ENCODE measurements at places on chromosomes 5 and 9.

DNA sequence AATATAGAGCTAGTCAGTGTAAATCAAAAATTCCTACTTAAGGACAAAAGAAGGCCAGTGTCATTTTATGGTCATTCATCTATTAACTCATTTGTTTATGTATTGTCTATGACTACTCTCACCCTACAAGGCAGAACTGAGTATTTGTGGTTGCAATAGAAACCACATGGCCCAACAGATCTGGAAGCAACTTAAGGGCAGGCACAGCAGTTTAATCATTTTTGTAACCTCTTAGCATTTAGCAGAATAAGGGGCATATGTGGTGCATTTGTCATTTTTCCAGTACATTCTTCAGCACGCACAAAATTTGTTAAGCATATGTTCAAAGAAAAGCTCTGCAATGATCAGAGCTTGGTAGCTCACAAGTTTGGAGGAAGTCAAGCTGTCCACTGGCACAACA lies 1.1 kb downstream of the FKBP15 start:
- no peak for DNase-seq

GRCh38 chr5:126516133-126516532 lies 78.9 kb downstream of the ALDH7A1 start:
- no peak for DNase-seq

- DNase-seq = no peak
These were observed 20.2 kb downstream of the CENPH start for GRCh38 chr5:69209602-69210001.

- no peak for DNase-seq
These were observed 44.7 kb upstream of the ERCC6L2 start for GRCh38 chr9:95830768-95831167.

DNA sequence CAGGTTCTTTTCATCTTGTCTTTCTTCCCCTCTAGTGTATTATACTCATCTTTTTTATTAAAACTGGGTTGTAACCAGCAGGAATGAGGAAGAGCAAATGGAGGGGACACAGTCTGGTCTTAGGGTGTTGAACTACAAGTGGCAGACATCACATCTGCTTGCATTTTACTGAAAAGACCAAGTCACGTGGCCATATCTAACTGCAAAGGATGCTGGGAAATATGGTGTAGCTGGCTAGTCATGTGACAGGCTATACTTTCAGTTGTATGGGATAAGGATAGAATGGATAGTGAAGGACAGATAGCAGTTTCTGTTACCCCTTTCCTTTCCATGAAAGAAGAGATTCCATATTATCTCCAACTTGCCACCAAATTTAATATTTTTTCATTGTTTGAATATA lies 13.0 kb upstream of the FGD3 start:
- no peak for DNase-seq

DNA sequence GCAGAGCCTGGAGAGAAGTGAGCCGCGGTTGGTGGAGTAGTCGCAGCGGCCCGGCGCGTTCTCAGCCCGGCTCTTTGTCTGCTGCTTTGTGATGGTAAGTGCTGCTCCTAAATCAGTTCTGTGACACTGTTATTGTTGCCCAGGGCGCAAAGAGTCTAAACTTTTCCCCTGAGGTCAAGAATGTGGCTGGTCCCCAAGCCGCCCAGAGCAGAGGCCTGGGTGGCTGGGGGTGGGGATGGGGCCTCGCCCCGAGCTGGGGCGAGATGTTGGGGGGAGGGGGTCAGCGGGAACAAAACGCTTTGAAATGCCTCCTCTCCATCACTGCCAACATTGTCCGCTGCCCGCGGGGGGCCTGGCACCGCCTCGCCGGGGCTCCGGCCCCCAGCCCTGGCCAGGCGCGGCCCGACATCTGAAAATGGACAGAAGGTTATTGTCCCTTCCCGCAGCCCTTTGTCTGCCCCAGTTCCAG lies 11.7 kb upstream of the CERCAM start:
- no peak for DNase-seq

DNA sequence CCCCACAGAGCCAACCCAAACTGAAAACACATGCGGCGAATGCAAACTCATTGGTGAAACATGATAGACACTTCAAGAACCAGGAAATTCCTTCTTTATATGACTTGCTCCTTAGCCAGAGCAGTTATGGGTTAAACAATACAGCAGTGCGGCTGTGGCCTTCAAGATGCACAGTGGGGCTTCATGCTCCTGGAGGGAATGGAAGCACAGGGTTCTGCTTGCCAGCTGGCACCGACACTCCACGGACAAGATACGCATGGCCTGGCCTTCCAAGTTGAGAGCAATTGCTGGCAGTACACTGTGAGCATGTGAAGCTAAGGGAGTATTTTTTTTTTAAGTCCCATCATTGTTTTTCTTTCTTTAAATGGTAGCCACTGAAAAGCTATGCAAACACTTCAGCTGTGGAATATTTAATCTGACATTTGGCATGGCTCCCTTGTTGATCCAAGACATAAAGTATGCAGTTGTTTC lies 451.6 kb upstream of the CD180 start:
- DNase-seq = no peak

DNA sequence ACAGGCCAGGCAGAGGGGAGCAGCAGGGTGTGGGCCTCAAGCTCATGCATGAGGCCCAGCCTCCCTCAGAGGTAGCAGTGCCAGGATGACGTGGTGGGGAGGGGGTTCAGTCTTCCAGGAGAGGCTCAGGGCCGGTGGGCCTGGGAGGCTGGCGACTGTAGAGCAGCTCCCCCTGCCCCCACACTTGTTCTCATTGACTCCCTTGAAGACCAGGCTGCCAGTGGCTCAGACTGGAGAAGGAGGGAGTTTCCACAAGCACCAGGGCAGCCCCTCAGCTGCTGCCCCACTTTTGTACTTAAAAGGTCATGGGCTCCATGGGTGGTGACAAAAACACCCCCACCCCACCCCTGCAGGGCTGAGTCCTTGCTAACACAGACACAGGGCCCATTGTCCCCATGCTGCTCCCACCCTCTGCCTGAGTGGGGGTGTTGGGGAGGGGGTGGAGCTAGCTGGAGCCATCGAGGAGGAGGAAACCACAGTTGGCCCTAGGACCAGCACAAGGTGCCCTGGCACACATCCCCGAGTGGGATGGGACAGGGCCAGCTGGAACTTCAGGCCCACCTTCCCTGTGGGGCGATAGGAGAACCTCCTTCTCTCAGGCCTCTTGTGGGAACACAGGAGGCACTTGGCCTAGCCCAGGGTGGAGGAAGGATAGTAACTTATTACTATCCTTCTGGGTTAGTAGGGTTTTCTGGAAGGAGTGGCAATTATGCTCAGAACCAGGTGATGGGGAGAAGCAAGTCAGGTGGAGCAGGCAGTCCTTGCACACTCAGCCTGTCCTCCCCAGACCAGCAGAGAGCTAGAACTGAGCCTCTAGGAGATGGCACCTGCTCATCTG lies 10.7 kb downstream of the PDLIM4 start:
- DNase-seq = no peak

DNA sequence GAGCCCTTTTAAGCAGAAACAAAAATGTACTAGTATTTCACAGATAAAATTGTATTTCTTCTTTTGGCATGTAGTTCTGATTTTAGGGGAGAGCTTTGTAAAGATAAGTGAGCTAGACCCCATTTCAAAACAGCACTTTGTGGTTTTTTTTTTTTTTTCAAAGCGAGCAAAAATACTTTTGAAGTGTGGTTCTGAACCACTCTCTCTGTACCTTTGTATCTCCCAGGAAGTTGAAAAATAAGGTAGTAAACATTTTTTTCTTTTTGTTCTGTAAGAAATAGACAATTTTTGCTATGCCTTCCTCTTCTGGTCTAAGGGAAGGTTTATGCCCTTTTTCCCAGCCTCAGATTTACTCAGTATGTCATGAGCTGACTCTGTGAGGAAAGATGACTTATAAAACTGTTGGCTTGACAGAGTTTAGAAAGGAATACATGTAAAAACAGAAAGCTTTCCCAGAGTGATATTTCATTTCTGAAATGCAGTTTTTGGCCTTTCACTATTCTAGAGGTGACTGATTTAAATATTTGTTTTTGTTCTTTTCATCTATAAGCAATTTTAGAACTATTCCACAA lies 12.5 kb downstream of the ERCC6L2 start:
- DNase-seq = no peak

DNA sequence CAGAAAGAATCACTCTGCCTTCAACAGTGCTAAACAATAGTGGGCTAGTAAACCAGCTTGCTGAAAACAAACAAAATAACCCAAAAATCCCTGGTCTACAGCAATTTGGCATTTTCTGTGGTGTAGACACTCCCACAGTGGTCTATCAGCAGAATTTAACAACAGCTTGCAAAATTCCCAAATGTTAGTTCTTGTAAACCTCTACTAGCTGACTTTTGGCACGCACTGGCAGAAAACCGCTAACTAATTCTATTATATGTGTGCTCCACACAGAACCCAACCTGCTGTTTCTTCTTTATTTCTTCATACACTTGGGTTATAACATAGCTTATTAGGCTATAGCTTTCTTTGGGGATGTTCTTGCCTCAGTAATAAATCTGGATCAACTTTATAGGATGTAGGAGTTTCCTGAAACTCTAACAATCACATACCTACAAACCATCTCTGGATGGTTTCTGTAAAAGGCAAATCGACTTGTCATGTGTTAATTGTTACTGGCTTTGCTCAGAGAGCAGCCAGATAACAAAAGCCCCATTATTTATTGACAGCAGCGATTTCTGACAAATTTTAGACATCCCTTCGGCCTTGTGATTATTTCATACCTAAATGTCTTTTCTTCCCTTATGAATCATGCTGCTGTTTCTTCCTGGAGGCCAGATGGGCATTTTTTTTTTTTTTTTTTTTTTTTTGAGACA lies 82.7 kb upstream of the NAA35 start:
- DNase-seq = no peak

DNA sequence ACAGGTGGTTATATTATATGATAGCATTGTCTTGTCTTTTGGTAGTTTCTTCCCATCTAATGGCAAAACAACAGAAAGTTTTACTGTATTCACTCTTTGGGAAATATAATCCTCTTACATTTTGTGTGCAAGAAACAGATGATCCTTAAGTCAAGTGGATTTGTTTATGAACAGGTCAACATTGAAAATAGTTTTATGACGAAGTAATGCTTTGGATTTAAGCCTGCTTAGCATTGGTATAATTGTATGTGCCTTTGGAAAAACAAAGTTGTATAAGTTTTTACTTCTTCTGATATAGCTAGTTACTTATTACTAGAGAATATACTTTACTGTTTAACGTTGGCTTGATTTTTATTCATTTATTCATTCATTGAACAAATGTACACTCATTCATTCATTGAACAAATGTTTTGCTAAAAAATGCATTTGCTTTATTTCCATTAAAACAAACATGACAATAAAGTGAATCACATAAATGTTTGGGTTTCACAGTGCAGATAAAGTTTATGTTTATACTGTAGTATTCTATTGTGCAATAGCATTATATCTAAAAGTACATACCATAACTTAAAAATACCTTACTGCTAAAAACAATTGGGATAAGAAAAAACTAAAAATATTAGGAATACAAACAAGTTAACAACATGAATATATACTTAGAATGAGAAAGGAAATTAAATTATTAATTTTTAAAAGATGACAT lies 12.3 kb downstream of the SGCD start:
- no peak for DNase-seq

GRCh38 chr5:18807256-18808149 lies 1173.2 kb downstream of the TAF11L14 start:
- DNase-seq = no peak
